ENCODE measurements at places on chromosomes 5 and 9. TPM values are rescaled to one million over a fixed set of nuclear protein-coding genes. Genes with fewer than 3 reads are reported as not detected.

ANKRD31 gene
- total RNA-seq, result 2.8 TPM

OXCT1 gene
- 9.6 TPM for total RNA-seq

DNA sequence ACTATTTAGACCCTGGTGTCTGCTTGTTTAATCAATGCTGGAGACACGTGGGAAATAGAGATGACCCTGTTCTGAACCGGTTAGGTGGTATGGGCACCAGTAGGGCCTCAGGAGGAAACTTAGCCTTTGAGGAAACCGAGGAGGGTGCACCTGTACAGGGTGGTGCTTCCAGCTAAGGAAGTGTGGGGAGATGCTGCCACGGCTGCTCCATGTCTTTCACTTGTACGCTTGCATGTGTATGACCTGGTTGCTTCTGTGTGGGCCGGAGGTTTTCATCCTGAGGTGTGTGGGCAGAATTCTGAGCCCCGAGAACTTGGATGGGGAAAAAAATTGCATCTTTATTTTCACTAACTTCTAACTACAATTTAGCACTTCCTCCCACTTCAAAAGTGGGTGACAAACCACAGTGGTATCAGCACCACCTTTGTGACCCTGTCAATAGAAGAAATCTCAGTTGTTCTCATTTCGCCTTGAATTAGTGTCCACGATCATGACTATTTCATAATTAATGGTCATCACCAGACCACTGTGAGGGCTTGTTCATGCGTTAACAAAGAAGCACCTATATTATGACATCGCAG, 99.8 kb upstream of the SPATA31C2 start:
- DNase-seq, result no peak

TERT gene
- total RNA-seq, result 1.5 TPM

MTMR12 gene
- total RNA-seq, result 12.7 TPM

ADAMTS2 gene
- not detected for total RNA-seq

AFAP1L1 gene
- total RNA-seq, result 0.12 TPM

TAF11L10 gene
- not detected for total RNA-seq

DNA sequence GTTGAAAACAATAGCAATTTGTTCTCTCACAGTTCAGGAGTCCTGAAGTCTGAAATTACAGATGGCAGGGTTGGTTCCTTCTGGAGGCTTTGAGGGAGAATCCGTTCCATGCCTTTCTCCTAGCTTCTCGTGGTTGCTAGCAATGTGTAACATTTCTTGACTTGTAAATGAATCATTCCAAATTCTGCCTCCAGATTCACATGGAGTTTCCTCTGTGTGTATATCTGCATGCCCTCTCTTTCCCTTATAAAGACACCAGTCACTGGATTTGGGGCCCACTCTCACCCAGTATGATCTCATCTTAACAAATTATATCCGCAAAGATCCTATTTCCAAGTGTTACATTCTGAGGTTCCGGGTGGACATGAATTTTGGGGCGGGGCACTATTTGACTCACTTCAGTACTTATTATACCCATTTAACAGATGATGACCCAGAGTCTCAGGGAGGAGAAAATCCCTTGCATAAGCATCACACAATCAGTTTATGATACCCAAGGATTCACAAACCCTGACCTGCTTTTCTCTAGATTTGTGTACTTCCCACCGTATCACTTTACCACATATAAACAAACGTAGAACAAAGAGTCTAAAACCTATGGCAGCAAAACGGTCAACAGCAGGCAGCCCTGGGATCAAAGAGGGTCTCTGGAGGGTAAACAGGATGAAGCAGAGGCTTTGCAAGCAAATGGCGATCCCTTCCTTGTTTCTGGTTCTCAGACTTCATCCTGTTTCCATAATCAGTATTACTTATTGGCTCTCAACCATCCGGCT, 93.7 kb downstream of the C9orf152 start:
- no peak for DNase-seq

SPATA31C1 gene
- total RNA-seq, result not detected

DNA sequence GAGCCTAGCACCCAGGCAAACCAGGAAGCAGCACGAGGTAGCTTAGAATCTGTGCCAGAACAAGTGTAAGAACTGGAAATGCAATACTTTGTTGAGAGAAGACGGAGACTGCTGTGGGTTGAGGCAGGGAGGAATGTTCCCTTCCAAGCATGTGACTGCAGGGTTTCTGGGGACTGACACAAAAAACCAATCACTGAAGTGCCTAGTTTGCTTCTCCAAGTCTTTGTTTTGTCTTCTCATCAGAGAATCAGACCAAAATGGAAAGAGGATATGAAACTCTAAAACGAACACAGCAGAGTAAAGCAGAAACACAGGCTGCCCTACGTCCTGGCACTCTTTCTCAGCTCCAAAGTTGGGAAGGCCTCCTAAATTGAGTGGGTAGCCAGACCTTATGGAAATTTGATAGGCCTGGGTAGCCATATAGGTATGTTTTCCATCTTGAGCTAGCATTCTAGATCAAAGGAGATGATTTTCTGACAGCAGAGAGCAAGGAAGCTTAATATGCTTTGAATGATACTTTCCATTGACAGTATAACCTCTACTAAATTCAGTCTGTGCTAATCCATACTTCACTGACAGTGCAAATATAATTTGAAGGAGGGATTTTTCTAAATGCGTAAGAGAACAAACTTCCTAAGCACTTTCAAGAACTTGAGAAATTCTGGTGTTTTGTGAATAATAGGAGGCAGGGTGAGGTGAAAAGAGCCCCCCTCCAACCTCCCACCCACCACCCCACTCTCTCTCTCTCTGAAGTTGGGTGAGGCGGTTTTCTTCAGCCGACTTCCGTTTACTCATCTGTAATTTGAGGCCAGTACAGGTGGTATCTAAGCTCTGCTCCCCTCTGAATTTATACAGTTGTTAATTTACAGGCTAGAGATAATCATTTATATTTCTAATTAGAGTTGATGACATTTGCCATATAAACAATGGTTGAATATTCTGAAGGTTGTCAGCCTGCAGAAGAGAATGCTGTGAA, 5.5 kb downstream of the ADRB2 start:
- no peak for DNase-seq

GRCh38 chr5:128667152-128667551, 129.1 kb upstream of the FBN2 start:
- no peak for DNase-seq

- no peak for DNase-seq
These were observed 405.5 kb downstream of the KIF4B start for GRCh38 chr5:155418960-155419579.

DNA sequence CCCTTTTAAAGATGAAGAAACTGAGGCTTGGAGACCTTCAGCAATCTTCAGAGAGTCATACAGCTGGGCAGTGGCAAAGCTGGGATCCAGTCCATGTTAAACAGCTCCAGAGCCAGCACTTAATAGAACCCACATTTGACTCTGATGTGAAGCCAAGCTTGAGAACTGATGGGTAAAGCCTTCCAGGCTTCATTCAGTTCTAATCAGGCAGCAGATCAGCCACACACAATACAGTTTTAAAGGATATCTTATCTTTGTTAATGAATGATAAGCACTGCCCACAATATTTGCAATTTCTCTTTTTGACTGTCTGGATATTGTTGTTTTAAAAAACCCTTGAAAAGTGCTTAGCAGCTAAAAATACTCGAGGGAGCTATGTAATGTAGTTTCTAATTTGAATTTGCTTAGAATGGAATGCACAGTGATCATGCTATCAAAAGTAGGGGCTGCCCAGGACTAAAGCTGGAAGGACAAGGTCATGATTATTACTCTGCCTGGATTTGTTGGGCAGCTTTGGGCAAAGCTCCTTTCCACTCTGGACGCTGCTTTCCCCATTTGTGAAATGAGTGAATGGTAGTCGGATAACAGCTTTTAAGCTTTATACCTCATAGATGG, 31.3 kb upstream of the HTR4 start:
- DNase-seq, result no peak

- no peak for DNase-seq
These were observed 47.1 kb downstream of the UGCG start for GRCh38 chr9:111943746-111944145.

SPINK1 gene
- total RNA-seq, result not detected

DNA sequence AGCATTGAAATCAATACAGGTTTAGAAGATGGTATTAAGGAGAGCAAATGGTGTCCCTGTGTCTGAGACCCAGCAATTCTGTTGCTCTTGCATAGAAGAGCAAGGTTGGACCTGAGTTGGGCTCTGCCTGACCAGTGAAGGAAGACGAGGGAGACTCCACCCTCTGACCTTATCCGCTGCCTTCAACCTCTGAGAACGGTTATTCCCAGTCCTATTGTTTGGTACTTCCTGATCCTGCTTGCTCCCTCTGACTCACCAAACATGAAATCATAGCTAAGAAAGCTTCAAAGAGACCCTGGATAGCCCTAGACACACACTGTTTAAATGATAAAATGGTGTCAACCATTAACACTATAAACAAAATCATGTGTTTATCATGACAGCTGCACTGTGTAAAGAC, 218.5 kb downstream of the PLK2 start:
- DNase-seq, result no peak
